ENCODE measurements at places on chromosomes 7 and 10.

GRCh38 chr7:148049068-148049467 is 541.5 kb upstream of the C7orf33 start:
- DNase-seq = no peak

- no peak for DNase-seq
Measured at GRCh38 chr10:17768957-17769356, 17.0 kb downstream of the TMEM236 start.

DNA sequence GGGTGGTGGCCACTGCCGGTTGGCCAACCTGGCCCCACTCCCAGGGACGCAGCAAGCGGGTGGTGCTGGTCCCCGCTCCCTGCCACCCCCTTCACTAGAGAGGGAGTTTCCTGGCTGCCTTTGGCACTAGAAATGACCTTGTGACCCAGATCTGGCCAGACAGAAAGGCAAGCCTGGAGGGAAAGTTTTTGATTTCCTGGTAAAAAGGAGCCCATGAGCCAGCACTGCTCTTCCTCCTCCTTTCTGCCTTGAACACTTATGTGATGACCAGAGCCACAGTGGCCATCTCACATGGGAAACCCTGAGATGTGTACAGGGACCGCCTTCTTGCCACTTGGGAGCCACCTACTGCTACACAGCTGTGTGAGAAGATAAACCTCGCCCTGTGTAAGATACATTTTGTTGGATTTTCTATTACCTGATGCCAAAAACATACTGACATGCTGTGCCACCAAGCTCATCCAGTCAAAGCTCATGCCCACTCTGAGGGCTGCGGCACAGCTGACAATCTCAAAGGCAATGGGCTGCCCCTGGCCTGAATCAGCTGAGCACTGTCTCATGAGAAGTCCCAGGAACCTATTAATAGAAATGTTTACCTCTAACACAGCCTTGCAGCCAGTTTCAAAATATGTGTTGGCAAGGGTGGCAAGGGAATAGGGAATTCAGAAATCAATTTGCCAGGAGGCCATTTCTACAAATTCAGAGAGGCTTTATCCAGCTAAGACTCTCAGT is 94.0 kb downstream of the CYTH3 start:
- no peak for DNase-seq

DNA sequence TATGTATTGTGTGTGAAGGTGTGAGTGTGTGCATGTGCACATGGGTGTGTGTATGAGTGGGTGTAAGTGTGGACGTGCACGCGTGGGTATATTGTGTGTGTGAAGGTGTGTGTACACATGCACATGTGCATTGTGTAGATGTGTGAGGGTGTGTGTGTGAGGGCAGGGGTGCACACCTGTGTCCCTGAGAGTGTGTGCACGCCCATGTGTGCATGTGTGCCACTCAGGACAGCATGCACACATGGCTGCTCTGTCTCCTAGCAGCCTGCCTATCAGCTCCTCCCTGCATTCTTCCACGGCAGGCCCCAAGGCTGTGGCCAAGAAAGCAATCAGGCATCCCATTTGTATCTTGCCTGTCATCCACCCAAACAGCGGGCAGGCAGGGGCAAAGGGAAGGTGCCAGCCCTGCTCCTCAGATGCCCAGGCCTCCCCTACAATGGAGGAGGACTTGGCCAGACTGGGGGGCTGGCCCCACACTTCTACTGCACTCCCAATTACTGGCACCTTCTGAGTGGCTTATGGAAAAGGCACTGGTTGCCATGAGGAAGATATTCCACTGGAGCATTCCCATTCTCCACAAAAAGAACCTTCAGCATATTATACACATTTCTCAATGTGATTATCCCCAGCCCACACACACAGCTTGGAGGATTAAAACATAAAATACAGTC is 380.4 kb upstream of the ZMIZ1 start:
- DNase-seq = no peak

DNA sequence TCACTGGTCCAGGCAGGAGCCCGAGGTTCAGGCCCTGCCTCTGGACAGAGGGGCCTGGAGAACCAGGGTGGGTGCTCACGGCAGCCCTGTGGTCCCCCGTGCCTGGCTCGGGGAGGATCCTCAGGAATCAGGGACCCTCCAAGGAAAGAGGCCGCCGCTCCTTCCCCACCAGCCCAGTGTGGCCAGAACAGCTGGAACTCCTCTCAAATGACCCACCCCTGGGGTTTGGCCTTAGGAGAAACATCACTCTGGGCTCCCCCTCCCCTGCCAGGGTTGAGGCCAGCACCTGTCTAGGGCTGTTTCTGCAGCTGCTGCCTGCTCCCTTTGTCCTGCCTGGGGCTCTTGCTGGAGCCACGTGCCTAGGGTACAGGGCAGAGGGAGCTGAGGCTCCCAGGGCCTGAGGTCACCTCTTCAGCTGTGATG is 161.0 kb downstream of the RNF216 start:
- DNase-seq = no peak

DNA sequence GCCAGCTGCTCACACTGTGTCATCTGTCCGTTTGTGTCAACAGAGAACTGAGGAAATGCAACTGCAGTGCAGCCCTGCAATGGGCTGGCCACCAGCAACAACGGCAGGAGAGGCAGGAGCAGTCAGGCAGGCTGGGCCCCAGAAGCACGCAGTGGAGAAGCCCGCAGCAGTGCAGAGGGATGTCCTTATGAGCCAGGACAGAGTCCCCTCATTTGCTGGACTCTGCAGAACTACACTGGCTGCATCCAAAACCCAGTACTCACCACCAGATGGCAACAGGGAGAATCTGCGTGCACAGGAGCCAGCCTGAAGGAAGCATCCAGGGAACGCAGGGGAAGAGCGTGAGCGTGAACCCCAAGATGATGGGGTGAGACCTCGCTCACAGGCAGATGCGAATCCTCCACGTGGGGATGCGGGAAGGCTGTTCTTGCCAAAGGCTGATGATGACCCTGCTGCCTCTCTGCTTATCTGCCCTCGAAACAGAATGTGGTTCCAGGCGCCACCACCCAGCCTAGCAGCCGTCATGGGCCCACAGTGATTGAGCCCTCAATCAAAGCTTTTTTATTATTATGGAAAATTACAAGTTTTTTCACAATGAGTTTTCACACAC is 232.1 kb downstream of the PTPRN2 start:
- DNase-seq = no peak

GRCh38 chr10:96721207-96721572 is 876 bp upstream of the PIK3AP1 start:
- DNase-seq = no peak

DNA sequence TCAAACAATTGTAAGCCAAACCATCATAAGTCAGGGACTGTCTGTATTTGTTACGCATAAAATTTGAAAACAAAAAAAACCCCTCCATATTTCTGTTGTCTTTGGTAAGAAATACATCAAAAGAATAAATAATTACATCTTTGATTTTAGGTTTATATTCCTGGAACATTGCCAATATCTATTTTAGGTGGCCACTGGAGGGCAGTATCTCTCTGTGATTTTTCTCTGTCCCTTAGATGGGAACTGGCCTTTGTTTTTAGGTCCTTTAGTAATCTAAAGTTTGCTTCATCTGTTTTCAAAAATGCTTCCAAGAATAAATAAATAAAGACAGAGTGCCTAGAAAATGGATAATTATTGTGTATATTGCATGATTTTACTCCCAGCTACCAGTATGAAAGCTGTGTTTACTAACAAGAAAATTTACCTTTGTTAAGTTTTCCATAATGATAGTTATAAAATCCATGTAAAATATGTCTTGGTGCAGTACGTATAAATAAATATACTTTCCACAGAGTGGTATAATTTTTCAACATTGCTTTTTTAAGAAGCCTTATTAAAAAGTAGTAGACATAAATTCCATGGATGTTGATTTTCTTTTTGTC is 64.2 kb downstream of the PHYHIPL start:
- no peak for DNase-seq

DNA sequence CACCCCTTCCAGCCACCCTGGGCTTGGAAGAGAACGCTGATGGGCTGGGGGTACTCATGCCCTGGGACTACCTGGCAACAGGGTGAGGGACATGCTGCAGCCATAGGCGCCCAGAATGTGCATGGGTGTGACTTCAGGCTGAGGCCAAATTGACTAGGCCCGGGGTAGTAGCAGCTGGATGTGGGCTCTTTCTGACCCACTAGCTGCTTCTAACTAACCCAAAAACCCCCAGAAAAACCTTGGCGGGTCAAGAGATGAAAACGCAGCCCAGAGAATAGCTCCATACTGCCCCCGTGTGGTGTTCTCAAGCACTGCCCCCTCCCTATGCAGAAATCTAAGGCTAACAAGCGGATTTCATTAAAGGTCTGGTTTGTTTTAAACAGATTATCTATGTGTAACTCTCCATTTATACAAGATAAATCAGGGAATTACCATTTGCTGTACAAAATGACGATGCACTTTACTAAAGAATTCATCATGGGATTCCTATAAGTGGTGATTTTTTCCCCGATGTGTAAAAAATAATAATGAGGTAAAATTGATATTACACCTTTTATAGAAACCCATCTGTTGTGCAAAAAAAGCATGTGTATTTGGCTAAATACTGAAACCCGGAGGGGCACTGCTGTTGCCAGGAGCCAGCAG is 4.2 kb downstream of the SMARCD3 start:
- DNase-seq = no peak

- no peak for DNase-seq
Measured at GRCh38 chr10:102614888-102615287, 29.4 kb upstream of the TRIM8 start.

DNA sequence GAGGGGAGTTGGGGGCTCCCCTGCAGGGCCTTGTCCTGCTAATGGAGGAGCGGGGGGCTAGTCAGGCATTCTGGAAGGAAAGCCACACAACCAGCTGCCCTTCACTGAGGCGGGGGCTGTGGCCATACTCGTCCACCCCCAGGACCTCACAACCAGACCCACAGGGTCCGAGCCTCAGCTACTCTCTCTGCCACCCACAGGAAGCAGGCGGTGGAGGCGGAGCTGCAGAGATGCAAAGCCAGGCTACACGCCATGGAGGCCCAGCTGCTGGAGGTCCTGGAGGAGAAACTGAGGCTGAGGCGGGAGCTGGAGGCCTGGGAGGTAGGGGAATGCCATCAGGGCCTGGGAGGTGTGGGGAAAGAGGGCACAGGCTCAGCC is 3.1 kb downstream of the ABHD11 start:
- no peak for DNase-seq

DNA sequence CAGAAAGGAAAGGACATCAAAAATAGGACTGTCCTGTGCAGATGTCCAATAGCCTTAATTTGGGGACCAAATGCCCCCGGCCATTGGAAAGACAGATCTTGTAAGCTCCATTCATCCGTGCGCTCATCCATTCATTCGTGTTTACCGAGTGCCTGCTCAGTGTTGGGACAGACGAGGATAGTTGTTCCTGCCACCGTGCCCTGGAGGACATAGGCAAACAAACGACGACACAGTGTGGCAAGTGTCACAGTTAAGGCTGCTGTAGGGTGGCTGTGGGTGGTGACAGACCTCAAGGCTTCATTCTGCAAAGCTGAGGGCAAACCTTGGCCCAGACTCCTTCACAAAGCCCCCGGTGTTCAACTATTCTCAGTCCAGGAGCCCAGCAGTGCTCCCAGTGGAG is 27.6 kb downstream of the MKI67 start:
- no peak for DNase-seq

DNA sequence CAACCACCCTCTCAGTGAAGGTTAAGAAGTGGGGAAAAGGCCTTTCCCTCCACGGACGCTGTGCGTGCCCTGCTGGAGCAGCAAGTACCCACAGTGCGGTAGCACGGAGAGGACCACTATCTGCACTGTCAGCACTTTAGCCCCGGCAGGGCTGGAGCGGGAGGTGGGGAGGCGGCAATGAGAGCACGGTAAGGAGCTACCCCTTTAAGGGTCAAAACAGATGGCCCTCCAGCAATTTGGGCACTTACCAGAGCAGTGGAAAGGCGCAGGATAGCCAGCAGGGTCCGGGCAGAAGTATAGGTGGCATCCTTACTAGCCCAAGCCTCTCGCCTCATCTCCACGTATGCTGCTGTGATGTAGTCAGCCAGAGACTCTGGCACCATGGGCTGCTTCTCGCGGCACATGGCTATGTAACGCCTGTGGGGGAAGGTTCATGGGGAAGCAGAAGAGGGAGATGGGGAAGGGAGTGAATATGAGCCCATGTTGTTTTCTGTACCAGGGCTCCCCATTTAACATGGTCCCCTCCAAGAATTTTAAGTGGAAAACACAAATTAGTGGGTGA is 5.2 kb downstream of the COPS6 start:
- DNase-seq = no peak

GRCh38 chr10:128268015-128268722 is 141.9 kb upstream of the MKI67 start:
- DNase-seq = no peak

DNA sequence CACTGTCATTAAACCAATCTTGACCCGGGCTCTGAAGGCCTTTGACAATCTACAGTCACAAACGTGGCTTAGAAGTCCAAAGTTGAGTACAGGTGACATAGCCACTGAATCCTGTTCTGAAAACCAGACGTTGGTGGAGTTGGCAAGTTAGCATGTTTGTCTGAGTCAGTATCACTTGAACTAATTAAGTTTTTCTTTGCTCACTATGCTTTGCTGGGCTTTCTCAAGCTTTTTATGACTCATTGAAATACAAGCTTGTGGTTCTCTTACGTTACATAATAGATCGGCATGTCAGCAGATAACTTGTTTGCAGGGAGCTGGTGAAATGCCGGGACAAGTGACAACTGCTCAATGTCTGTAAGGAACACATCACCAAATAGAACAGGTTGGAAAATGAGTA is 53.8 kb downstream of the ARL5B start:
- DNase-seq = no peak

- no peak for DNase-seq
Measured at GRCh38 chr10:60423920-60424319, 34.2 kb upstream of the ANK3 start.

GRCh38 chr7:9181356-9181755 is 747.9 kb downstream of the NXPH1 start:
- DNase-seq = no peak

DNA sequence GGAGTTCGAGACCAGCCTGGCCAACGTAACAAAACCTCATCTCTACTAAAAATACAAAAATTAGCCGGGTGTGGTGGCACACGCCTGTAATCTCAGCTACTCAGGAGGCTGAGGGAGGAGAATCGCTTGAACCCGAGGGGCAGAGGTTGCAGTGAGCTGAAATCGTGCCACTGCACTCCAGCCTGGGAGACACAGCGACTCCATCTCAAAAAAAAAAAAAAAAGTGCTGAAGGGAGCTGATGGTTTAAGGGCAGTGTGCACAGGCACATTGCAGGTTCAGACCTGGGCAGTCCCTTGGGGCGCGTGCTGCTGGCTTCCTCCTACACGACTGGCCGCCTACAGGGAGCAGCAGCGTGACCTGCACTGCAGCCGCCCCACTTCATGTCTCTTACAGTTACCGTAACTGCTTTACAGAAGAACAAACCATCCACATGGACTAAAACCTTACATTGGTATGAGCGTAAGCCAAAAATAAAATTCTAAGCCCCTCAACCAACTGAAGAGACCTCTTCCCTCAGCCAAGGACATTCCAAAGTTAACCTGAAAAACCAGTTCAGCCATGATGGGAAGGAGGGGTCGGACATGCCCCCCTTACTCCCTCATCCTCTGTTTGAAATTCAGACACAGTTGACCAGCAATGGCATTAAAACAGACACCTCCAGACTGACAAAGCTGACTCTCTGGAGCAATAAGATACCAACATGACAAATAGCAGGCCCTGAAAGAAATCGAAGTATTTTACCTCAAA is 262.2 kb downstream of the ZMYND11 start:
- no peak for DNase-seq
